ENCODE measurements at places on chromosomes 3 and 15. TPM values are rescaled to one million over a fixed set of nuclear protein-coding genes. Genes with fewer than 3 reads are reported as not detected.
A peak's percentile ranks its signal among the peaks of the same experiment; 100 is the strongest.

The PCSK6 gene
- polyA plus RNA-seq = 1.7 TPM

- no peak for DNase-seq
Observed at GRCh38 chr3:190064112-190064511, 56.6 kb downstream of the P3H2 start.

- DNase-seq = no peak
Observed at GRCh38 chr3:139470199-139470598, 6.1 kb downstream of the RBP2 start.

- DNase-seq = no peak
Observed at GRCh38 chr3:69094467-69095205, 9.9 kb downstream of the ARL6IP5 start.

GRCh38 chr3:15453991-15454625, 26.7 kb downstream of the EAF1 start:
- no peak for DNase-seq

The SCN11A gene
- 0.05 TPM for polyA plus RNA-seq

GRCh38 chr3:55524565-55525244, 37.6 kb upstream of the WNT5A start:
- no peak for DNase-seq

The TRIM42 gene
- polyA plus RNA-seq = not detected

The CD86 gene
- not detected for polyA plus RNA-seq

The SLC6A11 gene
- 0.64 TPM for polyA plus RNA-seq

DNA sequence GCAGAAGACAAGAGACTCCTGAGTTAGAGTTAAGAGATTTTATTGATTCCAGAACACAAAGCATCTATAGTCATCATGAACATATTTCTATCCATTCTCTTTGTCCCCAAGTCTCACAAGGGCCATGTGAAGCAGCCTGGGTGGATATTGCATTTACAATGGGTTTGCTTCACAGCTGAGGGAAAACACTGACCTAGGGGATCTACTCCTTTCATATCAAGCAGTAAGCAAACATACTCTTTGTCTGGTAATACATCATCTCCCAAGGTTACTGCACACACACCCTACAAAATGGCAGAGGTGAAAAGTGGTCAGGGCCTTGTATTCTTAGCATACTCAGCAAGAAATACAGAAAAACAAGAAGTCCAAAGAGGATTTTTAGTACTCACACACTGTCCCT, 267.7 kb upstream of the BCHE start:
- no peak for DNase-seq

DNA sequence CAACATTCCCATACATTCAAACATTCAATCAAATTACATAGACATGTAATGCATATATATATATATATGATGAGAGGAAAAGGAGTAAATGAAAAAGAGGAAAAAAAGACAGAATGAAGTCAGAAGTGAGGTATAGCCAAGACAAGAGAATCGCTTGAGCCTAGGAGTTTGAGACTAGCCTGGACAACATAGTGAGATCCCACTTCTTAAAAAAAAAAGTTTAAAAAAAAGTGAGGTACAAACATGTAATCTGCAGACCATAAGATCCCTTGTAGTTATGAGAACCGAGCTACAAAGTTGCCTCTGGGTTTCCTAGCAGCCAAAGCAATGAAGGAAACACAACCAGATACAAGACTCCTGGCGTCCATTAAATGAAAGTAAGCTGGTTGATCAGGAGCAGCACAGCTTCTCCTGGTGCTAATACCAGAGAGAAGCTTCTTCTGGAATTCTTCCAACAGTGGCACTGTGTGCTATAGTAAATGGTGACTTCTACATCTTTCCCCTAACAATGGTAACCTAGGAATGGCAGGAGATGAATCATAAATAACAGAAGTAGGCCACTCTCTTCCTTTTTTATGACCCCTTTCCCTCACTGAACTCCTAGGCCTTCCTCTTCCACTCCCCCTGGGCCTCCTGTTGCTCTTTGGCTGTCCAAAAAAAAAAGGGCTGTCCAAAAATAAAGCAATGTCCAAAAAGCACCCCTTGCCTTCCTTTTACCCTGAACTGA, 3.5 kb downstream of the KCNMB3 start:
- DNase-seq = no peak

The RAF1 gene
- polyA plus RNA-seq = 35.6 TPM

DNA sequence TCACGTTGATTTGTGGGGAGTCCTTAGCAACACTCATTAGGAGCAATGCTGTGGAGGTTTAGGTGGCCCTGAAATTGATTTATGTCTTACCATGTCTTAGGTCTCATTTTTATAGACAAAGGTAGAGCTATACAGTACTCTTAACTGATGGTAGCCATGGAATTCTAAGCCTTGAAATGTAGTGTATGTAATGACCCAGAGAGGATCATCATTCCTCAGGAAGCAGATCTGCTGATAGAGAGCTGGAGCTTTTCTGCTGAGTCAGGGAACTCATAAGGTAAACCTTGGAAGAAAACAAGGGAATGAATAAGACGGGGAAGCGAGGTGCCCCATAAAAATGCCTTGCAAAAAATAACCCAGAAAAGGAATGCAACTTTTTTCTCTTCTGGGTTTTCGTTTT, 34.0 kb upstream of the ZNF639 start:
- DNase-seq = no peak

DNA sequence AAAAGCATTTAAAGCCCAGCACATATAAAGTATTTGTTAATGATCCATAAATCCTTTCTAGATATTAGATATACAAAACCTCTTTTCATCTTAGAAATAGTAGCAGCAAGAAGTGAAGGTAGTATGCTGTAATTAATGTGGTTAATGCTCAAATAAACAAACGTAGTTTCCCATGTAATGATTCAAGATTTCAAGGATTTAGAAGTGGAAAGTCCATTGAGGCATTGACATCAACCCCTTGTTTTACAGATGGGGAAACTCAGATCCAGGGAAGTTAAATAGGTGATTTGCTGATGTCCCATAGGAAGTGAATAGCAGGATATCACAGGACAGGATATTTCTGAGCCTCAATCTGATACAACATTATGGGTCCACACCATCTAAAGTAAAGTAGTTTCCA, 47.2 kb downstream of the TSC22D2 start:
- no peak for DNase-seq

- no peak for DNase-seq
Observed at GRCh38 chr3:185750015-185750414, 74.8 kb downstream of the IGF2BP2 start.

- peak; percentile 60 for DNase-seq
Observed at GRCh38 chr15:89814112-89814742, 425 bp downstream of the ANPEP start.

GRCh38 chr3:145869958-145870357, 291.0 kb downstream of the PLOD2 start:
- DNase-seq = no peak

GRCh38 chr3:61029194-61029593, 222.1 kb downstream of the FHIT start:
- no peak for DNase-seq

- no peak for DNase-seq
Observed at GRCh38 chr3:133812872-133813271, 7.3 kb downstream of the SRPRB start.

The TNNC1 gene
- 8.3 TPM for polyA plus RNA-seq

The TMEM42 gene
- 14.3 TPM for polyA plus RNA-seq

The CCRL2 gene
- polyA plus RNA-seq = not detected

GRCh38 chr3:70071138-70071537, 71.6 kb downstream of the SAMMSON start:
- DNase-seq = no peak

The PATL2 gene
- polyA plus RNA-seq = 0.10 TPM

DNA sequence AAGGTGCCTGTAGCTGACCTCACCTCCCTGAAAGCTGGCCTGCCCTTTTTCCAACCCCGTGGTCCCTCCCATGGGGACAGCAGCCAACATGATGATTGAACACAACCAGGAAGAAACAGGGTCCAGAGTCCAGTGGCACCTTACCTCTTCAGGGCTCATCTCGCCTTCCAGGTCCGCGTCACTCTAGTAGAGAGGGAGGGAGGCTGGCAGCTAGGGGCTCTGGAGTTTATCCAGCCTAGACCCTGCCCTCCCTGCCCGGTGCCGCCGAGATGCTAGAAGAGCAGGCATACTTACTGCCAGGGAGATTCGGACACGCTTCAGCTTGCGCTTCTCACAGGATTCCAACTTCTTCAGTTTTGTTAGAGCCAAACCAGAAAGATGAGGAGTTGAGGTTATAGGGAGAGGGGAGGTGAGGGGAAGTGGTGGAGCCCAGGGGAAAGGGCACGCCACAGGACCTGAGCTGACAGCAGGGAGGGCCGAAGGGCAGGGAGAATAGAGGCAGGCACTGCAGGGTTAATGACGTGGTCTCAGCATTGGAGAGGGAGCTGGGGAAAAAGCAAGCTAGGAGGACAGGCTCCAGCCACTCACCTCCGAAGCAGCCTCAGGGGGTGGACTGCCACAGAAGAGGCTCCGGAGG, 9.1 kb downstream of the CLCN2 start:
- no peak for DNase-seq

- peak; percentile 15 for DNase-seq
Observed at GRCh38 chr15:52417521-52417920, 111.2 kb downstream of the MYO5A start.

The FILIP1L gene
- polyA plus RNA-seq = 1.6 TPM

Measured in GM23338 (cell line).